ENCODE measurements at places on chromosomes 11 and 22.
A peak's percentile ranks its signal among the peaks of the same experiment; 100 is the strongest.

- DNase-seq = no peak
These were observed 36.5 kb downstream of the ASCL2 start for GRCh38 chr11:2233693-2234455.

DNA sequence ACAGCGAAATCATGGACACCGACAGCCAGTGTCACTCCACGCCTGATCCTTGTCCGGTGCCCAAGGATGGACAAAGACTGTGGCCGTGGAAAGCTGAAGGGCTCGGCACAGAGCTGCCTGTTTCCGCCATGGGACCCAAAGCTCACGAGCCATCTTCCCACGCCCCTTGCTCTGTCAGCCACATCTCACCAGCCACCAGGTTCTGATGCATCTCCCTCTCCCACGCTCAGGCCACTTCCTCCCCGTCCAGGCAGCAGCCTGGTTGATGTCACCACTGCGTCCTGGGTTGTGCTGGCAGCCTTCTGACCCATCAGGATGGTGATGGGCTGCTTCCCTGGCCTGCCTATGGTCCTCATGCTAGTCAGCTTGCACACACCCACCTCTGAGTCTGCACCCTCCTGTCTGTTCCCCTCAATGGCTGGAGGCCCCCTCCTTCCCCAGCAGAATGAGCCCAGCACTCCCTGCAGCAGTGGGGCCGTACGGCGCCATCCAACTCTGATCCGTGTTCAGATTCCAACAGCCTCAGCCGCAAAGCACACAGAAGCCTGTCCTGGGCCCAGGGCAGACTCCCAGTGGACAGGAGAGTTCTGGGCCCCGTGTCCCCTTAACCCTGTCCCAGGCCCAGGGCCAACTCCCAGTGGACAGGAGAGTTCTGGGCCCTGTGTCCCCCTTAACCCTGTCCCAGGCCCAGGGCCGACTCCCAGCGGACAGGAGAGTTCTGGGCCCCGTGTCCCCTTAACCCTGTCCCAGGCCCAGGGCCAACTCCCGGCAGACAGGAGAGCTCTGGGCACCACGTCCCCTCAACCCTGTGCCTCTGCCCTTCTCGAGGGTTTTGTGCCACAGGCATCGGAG, 259.5 kb downstream of the BRD1 start:
- DNase-seq = no peak

DNA sequence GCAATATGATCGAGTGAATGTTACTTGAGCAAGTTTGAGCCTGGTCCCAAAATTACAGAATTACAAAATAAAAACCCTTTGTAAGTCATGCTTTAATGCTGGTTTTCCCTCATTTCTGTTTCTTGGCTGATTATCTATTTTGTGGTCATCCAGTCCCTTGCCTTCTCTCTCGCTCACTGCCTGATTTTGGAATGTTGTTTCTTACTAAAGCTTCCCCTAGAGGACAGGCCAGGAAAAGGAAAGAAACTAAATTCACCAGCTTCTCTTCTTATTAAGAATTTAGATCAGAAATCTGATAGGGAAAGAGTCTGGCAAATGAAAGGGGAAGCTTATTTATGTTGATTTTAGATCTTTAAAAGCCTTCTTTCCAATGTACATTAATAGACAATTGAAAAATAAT, 16.6 kb upstream of the BDNF start:
- no peak for DNase-seq

DNA sequence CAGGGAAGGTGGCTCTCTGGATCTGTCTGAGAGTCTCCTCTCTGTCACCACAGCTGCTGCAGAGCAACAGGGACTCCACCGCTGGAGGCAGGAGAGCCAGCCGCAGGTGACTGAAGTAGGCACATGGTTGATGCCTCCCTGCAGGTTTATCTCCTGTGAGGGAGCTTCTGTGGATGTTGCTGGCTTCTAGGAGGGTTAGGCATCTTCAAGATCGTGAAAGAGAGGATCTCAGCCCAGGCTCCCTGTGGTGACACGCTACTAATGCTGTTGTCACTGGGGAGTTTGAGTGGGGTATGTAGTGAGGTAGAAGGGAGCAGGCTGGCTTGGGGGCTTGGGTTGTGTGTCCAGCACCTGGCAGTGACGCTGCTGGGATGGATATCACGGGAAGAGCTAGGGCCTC, 34.1 kb downstream of the DAGLA start:
- DNase-seq = no peak

DNA sequence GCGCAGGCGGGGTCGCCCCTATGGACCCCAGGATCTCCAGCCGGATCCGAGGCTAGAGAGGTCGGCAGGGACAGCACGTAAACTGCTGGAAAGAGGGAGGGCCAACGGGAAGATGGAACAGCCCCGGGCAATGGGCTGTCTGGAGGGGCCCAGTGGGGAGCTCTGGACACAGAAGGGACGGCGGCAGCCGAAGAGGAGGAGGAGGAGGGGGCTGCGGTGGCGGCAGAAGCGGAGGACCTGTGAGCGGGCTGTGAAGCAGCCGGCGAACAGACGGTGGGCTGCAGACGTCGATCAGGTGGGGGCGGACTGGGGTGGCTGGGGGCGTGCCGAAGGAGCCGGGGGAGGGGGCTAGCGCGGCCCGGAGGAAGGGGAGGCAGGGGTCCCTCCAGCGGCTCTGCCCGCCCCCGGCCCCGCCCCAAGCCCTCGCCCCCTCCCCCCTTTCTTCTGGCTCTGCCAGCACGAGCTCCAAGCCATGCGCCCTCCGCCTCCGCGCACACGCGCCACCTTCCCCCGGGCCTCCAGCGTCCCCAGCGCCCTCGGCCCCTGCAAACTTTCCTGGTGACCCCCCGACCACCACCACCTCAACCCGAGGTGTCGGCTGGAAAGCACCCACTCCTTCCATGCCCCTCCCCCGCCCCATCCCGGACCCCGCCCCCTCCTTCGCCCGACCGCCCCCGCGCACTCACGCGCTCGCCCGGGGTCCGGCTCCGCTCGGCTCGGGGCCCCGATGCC, 432 bp downstream of the TNKS1BP1 start:
- no peak for DNase-seq

- DNase-seq = peak; percentile 66
These were observed 51.3 kb downstream of the BTG4 start for GRCh38 chr11:111460856-111461255.

- DNase-seq = no peak
These were observed 691.1 kb downstream of the METTL15 start for GRCh38 chr11:28799316-28799715.

GRCh38 chr11:37946155-37946766, 1348.2 kb upstream of the RAG2 start:
- no peak for DNase-seq

GRCh38 chr11:112589155-112589554, 328.5 kb upstream of the PLET1 start:
- peak; percentile 82 for DNase-seq

- DNase-seq = no peak
These were observed 2.4 kb upstream of the RANGAP1 start for GRCh38 chr22:41288245-41288946.

GRCh38 chr11:19597206-19597605, 115.4 kb upstream of the NAV2 start:
- DNase-seq = no peak

DNA sequence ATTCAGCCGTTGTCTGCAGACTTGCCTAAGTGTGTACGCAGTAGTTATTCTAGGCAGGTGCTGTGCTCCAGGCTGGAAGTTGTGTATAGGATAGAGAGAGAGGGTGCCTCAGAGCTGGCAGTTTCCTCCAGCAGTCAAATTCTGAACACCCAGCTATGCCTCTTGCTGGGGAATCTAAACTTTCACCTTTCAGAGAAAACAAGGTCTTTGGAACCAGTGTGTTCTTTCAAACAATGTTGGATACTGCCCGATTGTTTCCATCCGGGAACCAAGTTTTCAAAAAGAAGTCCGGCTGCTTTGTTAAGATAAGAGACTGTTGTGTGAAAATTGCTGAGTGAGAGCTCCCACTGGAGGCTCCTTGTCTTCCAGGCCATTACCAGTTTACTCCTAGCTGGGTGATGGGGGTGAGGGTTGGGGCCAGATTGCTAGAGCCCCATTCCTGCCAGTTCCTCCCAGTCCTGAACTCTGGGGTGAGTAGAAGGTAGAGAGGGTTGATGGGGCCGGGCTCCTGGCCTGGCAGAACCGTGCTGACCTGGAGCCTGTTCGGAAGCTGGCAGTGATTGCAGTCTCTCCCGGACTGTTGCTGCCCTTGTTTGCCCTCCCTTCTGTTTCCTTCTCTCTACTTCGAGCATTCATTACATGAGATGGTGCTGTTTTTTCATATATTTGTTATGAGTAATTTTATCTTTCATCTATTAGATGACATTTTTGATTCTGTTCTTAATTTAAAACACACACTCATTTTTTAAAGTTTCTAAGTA, 150.2 kb downstream of the TEAD1 start:
- DNase-seq = no peak

GRCh38 chr22:28914201-28914600, 30.8 kb downstream of the ZNRF3 start:
- no peak for DNase-seq

DNA sequence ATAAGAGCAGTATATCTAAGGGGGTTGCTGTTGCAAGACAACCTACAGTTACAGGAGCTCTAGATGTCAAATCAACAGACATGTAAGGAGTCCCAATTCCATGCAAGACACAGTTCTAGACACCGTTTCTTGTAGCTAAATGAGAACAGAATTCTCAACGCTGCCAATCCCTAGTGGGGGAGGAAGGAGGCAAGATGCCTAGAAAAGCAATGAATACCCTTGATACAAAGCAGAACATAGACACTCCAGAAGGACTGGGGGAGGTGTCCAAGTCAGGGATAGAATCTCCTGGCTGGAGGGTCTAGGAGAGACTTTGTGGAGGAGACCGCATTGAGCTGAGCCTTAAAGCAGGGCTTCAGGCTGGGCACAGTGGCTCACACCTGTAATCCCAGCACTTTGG, 280.2 kb downstream of the BUD13 start:
- no peak for DNase-seq

GRCh38 chr11:3087821-3088800, 30.9 kb upstream of the CARS1 start:
- no peak for DNase-seq

DNA sequence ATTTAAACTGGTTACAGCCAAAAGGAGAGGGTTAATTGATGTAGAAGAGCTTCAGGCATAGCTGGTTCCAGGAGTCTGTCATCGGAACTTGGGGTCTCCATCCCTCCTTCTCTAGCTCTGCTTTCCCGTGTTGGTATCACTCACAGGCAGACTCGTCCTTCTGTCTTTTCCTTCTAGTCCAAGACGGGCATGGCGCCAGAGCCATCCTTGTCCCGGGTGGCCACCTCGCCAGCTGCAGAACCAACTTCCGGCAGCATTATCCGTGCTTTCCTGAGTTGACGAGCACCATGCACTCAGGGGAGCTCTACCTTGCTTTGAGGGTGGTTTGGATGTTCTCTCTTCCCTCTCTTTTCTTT, 14.7 kb downstream of the LINC01488 start:
- DNase-seq = no peak

DNA sequence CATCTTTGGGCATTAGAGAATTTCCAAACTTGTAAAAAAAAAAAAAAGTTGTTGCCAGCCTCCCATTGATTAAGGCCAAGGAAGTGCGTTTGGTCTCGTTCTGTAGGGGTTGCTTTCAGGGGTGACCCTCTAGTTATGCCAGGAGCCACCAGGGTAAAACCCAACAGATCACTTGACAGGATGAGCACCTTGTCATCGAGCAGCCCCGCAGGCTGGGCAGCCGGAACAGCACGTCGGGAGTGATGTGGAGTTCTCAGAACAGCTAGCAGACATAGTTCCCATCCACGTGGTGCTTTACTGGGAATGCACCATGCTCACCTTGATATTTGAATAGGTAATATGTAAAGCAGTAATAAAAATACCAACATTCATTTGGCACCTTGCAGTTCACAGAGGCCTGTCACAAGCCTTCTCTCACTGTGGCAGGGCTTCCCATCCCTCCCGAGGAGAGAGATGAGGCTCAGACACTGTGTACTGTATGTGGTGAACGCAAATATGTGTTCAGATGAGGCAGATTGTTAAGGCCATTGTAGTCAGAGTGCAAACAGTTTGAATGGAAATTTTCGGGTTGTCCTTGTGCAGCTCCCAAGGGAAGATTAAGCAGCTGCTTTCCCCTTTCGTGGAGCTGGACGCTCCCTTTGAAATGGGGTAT, 70.9 kb upstream of the SORL1-AS1 start:
- no peak for DNase-seq

DNA sequence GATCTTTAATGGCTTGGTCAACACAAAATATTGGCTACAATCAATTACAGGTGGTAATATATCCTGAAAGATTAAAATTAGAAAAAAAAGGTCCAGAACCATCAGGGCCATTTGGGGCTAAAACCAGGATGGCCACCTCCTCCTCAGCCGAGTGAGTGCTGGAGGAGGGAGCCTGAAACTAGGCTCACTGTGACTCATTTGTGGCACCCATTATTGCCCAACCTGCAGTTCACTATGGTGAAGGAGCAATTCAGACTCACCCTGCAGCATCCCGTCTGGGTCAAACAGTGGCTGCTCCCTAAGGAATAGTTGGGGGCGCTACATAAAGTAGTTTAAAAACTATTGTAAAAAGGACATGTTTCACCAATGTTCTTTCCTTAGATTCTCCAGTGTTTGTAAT, 60.7 kb downstream of the GLYATL1 start:
- DNase-seq = no peak

DNA sequence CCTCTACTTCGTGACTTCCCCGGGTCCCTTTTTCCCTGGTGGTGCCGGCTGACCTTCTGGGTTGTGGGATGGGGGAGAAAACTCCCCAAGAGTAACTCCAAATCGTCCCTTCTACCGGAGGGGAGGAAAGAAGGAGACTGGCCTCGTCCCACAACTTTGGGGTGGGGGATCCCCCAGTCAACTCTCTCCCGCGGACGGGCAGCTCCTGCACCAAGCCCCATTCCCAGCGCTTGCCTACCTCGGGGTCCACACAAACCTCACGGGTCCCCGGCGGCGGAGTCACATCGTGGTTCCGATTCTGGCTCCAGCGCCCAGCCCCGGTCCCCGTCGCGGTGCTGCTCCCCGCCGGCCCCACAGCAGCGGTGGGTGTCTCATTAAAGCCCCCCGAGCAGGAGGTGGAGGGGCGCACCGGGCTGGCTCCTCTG, 317 bp downstream of the BDNF start:
- no peak for DNase-seq

DNA sequence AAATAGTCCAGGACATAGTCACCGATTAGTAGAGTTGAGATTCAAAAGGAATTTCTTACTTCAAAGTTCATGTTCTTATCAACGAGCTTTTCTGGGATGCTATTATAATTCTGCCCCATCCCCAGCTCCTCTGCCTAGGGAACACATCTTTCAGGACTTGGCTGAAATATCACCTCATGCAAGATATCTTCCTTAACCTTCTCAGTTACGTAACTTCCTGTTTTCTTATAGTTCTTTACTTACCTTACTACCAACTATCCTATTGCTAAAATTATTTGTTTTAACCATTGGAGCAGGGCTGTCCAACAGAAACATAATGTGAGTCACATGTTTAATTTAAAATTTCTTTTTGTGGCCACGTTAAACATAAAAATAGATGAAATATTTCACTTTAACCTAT, 2.3 kb downstream of the NARS2 start:
- DNase-seq = no peak

GRCh38 chr11:2298795-2299761, 2.6 kb downstream of the C11orf21 start:
- DNase-seq = peak; percentile 78

- no peak for DNase-seq
These were observed 27.4 kb downstream of the LIF start for GRCh38 chr22:30219049-30219654.

Measured in esophagus muscularis mucosa (tissue), 4 donors.